ENCODE measurements at places on chromosomes 3 and 15.

- DNase-seq, result peak; percentile 31
Measured at GRCh38 chr15:62389885-62390790, 225.1 kb upstream of the C2CD4B start.

- DNase-seq, result no peak
Measured at GRCh38 chr3:55540579-55540978, 53.5 kb upstream of the WNT5A start.

- peak; percentile 30 for DNase-seq
Measured at GRCh38 chr15:74322558-74323180, 44.8 kb downstream of the CYP11A1 start.

DNA sequence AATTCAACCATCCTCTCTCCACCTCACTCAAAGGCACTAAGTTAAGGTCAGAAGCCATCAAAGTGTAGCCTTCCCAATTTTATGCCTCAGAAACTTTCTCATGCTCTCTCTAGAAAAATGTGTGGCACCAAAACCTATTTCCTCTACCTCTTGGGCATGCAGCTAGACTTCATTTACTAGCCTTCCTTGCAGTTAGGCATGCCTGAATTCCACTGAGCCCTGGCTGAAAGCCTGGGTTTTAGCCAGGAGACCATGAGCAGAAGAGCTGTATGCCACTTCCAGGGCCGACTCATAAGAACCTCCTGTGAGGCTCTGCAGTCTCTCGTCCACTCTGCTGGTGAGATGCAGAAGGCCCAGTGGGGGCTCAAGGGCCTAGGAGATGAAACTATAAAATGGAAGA lies 145.0 kb downstream of the MYLK start:
- no peak for DNase-seq

DNA sequence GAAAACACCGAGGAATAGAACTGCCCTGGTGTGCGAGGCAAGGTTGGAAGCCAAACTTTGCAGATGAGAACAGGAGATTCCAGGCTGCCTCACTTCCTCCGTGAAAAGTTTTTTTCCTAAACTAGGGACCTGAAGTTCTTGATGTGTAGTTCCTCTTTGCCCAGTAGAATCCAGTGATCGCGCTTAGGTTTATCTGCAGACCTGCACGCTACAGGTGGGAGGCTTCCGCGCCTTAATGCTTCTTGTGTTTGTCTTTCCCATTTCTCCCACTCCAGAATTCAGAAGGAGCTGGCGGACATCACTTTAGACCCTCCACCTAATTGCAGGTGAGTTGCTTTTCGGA lies 5.4 kb downstream of the UBE2E1 start:
- DNase-seq, result no peak

Data from activated T-cell treated with anti-CD3 and anti-CD28 coated beads for 1 hour (primary cell).